Bone marrow (tissue), 2 donors: ENCODE measurements at places on chromosomes 2 and 18.

DNA sequence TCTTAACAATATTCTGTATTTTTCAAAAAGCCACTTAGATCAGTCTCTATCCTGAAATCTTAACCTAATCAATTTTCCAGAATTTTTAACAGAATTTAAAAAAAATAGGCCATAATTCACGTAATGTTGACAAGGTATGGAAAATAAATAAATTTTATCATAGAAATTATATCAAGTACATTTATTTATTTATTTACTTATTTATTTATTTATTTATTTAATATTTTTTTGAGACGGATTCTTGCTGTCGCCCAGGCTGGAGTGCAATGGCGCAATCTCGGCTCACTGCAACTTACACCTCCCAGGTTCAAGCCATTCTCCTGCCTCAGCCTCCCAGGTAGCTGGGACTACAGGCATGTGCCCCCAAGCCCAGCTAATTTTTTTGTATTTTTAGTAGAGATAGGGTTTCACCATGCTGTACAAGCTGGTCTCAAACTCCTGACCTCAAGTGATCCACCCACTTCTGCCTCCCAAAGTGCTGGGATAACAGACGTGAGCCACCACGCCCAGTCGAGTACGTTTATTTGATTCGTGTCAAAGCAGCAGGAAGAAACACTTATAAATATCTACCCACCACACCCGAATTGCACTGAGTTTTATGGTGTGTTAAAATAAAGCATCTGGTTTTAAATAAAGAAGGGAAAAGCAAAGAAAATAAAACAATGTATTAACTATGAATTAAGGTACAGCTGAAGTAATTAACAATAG, 60.1 kb downstream of the DSC3 start:
- DNase-seq, result no peak

- no peak for DNase-seq
Observed at GRCh38 chr2:120798567-120799247, 63.0 kb downstream of the GLI2 start.

GRCh38 chr18:21682371-21683051, 22.1 kb downstream of the ABHD3 start:
- DNase-seq, result no peak

- no peak for DNase-seq
Observed at GRCh38 chr2:240204431-240205276, 64.2 kb upstream of the OTOS start.

DNA sequence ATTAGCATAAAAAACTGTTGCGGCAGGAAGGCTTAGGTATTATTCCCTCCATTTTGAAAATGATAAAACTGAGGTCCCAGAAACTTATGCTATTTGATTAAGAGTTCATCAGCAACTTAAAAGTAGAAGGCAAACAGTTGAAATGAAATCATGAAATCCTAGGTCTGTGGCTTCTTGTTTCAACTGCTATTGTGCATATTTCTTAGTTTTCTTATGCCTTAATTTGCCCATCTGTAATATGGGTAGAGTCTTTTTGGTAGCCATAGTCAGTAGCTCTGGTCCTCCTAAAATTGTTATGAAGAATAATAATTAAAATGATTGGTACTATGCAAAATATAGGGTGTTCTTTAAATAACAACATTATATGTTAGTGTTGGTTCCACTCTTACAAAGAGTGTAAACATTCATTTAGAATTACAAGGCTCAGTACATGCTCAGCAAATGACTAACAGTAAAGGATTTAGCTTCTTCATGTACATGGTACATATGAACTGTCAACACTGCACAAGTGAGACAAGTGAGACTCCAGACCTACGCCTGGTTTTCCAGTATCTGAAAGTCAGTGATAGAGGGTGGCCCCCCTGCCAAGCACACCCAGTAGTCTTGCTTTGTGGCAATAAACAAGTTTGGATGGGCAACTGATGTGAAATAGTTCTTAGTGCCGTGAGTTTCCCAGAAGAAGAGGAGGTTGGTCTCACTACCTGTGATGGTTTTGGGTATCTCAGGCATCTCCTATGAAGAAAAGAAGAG, 9.6 kb downstream of the IL1A start:
- DNase-seq, result no peak

- no peak for DNase-seq
Observed at GRCh38 chr2:217628061-217628460, 374.7 kb downstream of the TNS1 start.

DNA sequence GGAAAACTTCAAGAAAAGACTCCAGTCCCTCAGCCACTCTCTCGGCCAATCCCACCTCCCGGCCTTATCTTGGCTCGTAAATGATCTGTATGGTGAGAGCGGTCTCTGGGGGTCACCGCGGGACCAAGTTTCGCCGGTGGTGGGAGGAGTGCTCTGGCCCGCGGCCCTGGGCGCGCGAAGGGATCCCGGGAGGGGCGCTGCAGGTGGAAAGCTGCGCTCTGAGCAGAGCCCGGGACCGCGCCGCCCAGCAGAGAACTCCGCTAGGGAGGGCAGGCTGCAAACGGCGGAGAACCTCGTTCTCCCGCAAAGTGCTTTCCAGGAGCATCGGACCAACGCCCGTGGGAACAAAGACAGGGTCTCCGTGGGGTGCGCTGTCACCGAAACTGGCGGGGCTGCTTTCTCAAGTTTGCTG, 622 bp downstream of the LRP2 start:
- no peak for DNase-seq

- DNase-seq, result no peak
Observed at GRCh38 chr18:32378705-32379104, 92.0 kb downstream of the GAREM1 start.

DNA sequence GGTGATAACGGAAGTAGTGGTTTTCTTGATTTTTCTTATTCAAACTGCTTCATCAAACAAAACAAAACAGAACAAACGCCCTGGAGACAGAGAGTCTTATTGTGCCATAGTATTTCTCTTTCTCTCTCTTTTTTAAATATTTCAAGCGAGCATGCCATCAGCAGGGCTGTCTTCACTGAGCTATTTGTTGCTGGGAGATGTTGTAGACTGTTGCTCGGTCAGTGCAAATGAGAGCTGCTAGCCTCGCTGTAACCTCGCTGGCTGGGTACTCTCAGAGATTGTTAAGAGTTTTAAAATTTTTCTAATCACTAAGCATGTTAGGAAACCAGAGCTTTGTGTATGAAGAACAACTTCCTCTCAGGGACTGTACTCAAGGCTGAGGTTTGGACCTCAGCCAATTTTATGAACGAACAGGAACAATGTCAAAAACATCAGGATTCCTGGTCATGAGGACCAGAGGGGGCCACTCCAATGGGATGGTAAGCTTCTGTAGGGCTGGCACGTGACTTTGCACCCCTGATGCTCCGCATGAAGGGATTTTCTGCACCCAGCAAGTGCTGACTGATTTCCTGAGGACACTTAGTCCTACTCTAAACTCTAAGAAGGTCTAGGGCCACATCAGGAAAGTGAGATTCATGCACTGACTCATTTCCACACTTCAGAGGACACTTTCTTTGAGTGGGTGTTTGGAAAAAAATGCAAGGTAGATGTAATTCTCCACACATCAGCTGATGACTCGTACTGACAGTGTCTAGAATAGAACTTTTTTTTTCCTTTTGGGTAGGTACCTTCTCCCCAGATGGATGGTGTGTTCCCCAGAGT, 59.8 kb upstream of the IL1R1 start:
- peak; percentile 92 for DNase-seq

- no peak for DNase-seq
Observed at GRCh38 chr2:186042207-186043028, 303.8 kb downstream of the FSIP2 start.

DNA sequence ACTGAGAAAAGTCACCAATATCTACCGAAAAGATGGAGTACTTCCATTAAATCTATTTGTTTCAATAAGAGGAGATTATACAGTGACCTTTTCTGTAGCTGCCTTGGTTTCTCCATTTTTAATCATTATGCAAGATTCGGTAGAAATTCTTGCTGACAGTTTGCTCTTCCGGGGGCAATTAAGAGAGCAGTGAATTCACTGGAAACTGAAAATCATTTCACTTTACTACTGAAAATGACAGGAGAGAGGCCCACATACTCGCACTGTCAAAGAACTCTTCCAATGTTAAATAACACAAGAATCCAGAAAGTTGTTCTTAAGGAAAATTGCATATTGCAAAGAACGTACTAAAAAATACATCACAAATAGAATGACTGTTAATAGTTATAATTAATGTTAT, 699.3 kb downstream of the CBLN2 start:
- DNase-seq, result no peak

DNA sequence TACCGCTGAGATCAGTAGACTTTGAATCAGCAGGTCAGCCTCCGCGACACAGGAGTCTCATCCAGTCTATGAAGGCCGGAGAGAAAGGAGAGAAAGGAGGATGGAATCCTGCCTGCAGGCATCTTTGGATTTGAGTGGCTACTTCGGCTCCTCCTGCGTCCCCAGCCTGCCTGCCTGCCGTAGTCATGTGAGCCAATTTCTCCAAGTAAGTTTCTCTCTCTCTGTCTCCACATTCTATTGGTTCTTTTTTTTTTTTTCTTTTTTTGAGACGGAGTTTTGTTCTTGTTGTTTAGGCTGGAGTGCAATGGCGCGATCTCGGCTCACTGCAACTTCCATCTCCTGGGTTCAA, 16.7 kb downstream of the PDCD1 start:
- DNase-seq, result no peak

GRCh38 chr2:162919111-162919510, 80.5 kb upstream of the KCNH7 start:
- DNase-seq, result no peak

DNA sequence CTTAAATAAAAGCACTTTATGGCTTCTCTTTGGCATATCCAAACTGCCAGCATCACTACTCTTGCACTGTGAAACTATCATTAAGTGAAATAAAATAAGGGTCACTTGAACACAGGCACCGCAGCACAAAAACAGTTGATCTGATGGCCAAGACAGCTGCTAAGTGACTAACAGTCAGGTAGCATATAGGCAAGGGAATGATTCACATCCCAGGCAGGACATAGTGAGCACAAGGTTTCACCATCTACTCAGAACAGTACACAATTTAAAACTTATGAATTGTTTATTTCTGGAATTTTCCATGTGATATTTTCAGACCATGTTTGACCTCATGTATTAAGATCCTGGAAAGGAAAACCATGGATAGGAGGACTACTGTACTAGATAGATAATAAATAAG, 214.2 kb downstream of the MREG start:
- no peak for DNase-seq

DNA sequence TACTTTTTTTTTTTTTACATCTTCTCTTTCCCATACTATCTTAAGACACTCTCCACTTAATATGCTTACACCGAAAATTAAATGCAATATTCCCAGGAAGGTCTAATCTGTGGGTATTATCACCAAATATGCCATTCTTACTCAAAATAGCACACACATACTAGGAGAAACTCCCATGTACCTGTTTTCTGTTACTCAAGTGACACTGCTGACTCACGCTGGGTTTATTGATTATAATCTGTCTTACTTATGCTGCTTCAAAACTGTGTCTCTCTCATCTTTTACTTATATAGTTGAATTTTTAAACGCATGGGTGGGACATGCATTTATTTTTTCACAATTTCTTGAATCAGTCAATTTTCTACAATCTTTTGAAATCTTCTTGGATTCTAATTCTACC, 29.9 kb downstream of the MRPL19 start:
- no peak for DNase-seq

- no peak for DNase-seq
Observed at GRCh38 chr2:206145665-206146064, 13.6 kb downstream of the NDUFS1 start.

DNA sequence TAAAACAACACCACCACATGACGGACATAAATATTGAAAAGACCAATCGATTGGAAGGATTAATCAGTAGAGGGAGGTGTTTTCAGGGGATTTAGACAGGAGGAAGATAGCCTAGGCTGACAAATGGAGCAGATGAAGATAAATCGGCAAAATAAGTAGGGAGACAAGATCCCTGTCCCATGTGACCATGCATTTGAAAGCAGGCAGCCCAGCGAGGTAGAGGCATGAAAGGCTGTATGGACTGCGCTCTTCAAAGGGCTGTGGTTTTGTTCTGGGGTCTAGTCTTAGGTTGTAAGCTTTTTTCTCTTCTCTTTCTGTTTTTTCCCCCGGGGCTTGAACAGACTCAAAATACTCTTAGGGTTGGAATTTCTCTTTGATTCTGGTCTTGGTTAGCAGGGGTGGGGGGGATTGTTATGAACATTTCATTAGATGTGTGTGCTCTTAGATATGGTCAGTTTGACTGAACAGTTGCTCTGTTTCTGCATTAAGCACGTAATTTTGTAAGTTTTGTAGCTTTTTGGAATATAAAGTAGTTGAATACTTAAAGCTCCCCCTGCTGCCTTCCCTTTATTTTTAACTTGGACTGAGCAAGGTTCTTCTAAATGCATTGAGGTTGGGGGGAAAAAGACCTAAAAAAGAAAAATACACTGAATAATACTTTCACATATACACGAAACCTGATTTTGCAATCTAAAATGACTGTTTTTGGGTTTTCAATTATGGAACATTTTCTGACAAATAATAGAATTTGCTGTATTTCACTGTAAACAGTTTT, 32.2 kb downstream of the ZNF532 start:
- DNase-seq, result no peak

DNA sequence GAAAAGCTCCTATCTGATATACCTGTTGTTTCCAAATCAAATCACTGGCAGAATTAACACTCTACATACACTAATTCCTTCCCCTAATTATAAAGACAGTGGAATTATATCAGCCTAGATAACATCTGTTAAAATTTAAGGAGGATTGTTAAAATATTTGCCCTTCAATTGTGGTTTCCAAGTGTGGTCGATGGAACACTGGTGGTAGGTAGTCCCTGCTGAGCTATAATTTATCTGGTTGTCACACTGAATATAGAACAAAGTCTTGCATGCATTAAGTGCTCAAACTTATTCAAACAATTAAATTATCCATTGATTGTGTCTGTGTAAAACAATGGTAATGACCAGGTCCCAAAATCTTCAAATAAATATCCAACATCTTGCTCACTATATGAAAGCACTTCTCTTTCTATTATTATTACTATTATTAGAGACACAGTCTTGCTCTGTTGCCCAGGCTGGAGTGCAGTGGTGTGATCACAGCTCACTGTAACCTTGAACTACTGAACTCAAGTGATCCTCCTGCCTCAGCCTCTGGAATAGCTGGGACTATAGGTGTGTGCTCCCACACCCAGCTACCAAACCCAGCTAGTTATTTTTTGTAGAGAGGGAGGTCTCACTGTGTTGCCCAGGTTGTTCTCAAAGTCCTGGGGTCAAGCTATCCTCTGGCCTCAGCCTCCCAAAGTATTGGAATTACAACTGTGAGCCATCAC, 12.0 kb downstream of the CDH2 start:
- no peak for DNase-seq

DNA sequence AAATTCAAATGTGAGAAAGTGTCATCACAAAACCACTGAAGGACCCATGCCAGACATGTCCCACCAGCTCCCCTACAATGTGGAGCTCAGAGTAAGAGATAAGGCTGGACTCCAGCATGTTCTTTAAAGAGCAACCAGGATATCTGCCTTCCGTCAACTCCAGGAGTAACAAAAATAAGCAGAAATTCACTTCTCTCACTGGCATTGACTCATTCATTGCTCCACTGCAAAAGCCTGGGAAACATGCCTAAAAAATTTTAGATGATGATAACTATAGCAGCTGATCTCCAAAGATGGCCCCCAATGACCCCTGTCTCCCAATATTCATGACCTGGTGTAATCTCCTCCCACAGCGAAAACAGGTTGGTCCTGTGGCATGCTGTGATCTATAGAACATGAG, 314.5 kb downstream of the NCKAP5 start:
- no peak for DNase-seq
